ENCODE measurements at places on chromosomes 1 and 21. TPM values are rescaled to one million over a fixed set of nuclear protein-coding genes. Genes with fewer than 3 reads are reported as not detected.

MEX3A gene
- 3.6 TPM for total RNA-seq

DENND2D gene
- 1.4 TPM for total RNA-seq

LINGO4 gene
- total RNA-seq, result not detected

HOOK1 gene
- total RNA-seq, result under 0.01 TPM

KLHL17 gene
- 2.6 TPM for total RNA-seq

GPR61 gene
- total RNA-seq, result not detected

HLX gene
- 3.4 TPM for total RNA-seq

HES5 gene
- total RNA-seq, result 0.13 TPM

COL24A1 gene
- not detected for total RNA-seq

DNAJC8 gene
- total RNA-seq, result 41.7 TPM

ARHGAP29 gene
- total RNA-seq, result 171 TPM

VAV3 gene
- 36.1 TPM for total RNA-seq

GCSAML gene
- total RNA-seq, result not detected

RYR2 gene
- total RNA-seq, result 0.26 TPM

FCRLA gene
- total RNA-seq, result 0.13 TPM

SLC1A7 gene
- not detected for total RNA-seq

LMX1A gene
- not detected for total RNA-seq

FCRL4 gene
- not detected for total RNA-seq

GABPB2 gene
- 5.6 TPM for total RNA-seq

DNAH14 gene
- total RNA-seq, result 3.7 TPM

ANKRD34A gene
- total RNA-seq, result under 0.01 TPM

TMPRSS15 gene
- total RNA-seq, result not detected

SPATA21 gene
- not detected for total RNA-seq
